HT-29 (cell line): ENCODE measurements at places on chromosomes 11 and 22.
A peak's percentile ranks its signal among the peaks of the same experiment; 100 is the strongest.

- DNase-seq, result no peak
Observed at GRCh38 chr11:104124979-104125378, 39.0 kb downstream of the PDGFD start.

GRCh38 chr22:46758121-46758520, 4.3 kb upstream of the TBC1D22A start:
- DNase-seq, result no peak

DNA sequence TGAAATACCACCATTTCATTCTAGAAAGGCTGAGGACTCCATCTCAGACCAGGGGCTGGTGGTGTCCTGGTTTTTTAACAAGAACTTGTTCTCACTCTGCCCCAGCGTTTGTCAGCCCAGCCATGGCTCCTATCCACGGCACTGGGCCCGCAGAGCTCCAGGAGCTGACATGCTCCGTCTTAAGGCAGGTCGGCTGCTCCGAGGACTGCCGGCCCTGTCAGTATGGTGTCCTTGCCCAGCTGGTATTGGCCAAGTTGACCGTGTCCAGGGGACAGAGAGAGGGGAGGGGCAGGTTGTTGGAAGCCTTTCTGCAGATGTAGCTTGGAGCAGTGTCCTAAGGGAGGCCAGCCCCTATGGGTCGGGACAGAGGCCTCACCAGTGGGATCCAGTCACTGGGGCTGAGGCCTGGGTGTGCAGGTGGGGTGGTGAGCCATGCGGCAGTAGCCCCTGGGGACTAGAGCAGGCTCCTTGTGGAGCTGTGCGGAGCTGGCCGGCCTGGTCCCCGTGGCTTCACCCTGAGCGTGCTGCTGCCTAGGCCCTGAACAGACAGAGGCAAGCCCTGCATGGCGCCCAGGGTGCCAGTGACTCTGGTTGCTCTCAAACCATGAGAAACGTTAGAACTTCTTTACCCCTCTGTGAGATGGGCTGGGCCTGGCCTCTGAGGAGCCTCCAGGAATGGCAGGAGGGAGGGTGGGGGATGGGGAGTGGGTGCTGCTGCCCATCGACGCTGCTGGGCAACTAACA, 39.9 kb upstream of the KCNQ1OT1 start:
- DNase-seq, result no peak

- DNase-seq, result no peak
Observed at GRCh38 chr11:133808393-133809140, 36.7 kb downstream of the SPATA19 start.

GRCh38 chr11:17743026-17743807, 8.6 kb downstream of the KCNC1 start:
- DNase-seq, result no peak

DNA sequence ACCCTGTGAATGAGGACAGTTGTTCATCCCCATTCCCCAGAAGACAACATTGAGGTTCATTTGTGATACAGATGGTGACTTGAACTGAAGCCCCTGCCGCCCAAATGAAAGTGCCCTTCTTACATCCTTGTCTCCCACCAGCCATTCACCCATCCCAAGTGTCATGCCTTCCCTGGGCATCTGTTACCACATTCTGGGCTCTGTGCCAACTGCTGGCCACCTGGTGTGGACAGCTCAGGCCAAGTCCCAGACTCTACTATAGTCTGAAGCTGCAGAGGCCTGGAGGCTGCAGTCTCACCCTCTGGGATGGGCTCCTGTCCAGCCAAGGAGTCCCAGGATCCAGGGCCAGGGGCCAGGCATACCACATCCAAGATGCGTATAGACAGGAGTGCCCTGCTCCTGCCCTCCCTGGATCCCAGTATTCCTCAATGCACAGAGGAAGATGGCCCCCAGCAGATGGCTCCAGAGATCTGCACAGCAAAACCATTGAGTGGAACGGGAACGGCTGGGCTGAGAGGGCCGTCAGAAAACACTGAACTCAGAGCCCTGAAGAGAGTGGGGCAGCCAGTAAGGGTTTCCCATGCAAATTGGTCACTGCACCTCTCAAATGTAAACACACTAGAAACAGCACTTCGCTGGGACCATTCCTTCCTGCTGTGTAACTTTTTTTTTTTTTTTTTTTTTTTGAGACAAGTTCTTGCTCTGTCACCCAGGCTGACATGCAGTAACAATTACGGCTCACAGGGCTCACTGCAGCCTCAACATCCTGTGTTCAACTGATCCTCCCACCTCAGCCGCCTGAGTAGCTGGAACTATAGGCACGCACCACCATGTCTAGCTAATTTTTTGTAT, 22.8 kb downstream of the ARRB1 start:
- DNase-seq, result peak; percentile 94
